ENCODE measurements at places on chromosomes 11 and 22.
A peak's percentile ranks its signal among the peaks of the same experiment; 100 is the strongest.

DNA sequence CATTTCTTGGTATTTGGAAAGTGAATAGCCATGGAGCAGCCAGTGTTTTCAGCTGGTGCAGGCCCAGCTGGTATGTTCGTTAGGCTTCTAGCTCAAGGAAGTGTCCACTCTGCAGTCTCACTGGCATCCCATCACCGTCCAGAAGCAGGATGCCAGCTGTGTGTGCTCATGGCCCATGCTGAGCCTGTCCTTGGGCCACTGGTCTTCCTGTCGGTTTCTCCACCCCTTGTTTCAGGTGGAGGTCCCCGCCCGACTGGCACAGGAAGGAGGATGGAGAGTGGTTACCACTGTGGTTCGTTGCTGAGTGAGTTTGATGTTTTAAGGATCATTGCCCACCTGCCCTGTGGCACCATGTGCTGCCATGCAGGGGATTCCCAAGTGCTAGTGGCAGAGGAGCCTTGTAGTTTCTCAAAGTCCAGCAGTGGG is 63.7 kb downstream of the MED15 start:
- DNase-seq, result no peak

DNA sequence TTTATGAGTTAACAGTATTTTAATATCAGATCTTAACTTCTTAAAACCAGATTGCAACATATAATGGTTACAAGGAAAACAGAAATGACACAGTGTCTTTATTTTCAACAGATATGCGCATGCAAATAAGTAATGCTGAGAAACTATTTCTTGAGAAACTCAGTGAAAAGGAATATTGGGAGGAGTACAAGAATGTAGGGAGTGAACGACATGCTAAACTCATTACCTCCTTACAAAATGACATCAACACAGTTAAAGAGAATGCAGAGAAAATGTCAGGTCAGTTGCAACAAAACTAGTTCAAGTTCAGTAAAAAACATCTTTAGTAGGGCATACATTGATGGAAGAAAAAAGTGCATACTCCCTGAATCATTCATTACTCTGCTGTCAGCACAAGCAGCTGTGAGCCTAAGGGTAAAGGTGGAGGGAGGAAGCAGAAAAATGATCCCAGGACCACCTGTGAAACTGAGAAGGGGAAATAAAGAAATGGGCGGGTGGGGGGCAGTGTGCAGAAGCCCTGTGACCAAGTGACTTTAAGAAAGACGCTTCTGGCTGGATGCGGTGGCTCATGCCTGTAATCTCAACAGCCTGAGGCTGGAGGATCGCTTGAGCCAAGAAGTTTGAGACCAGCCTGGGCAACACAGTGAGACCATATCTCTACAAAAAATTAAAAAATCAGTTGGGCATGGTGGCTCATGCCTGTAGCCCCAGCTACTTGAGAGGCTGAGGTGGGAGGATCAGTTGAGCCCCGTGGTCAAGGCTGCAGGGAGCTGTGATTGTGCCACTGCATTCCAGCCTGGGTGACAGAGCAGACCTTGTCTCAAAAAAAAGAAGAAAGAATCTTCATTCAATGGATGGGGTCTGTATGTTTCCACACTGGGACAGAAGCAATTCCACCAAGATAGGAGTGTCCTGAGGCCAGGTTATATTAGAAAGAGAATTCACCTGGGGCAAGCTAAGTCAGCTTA is 31.2 kb downstream of the CCDC83 start:
- DNase-seq, result no peak

DNA sequence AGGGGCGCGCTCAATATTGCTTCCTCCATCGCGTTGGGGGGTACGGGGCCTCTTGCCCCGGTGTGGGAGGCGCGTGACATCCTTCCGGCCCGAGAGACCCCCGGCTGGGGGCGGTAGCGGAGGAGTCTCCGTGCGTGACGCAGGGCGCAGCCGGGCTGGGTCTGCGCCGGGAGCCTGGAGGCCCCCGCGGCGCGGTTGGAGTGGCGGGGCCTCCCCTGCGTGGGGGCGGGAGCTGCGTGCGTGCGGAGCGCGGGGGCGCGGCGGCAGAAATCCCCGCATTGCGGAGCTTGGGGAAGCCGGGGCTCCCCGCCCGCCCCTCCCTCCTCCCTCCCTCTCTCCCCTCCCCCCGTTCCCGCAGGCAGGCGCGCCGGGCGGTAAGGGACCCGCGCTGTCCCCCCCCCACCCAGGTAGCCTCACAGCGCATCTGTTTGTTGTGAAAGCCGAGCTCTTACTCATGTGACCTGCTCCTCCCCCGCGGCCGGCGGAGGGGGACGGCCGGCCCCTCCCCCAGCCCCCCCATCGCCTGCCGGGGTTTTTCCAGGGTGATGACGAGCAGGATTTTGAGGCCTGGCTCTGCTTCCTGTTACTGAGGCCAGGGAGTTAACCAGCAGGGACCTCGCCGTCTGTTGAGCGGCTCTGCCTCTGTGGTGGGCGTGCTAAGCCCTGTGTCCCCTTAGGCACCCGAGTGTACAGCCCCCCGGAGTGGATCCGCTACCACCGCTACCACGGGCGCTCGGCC is 1.6 kb downstream of the PIM3 start:
- peak; percentile 87 for DNase-seq

DNA sequence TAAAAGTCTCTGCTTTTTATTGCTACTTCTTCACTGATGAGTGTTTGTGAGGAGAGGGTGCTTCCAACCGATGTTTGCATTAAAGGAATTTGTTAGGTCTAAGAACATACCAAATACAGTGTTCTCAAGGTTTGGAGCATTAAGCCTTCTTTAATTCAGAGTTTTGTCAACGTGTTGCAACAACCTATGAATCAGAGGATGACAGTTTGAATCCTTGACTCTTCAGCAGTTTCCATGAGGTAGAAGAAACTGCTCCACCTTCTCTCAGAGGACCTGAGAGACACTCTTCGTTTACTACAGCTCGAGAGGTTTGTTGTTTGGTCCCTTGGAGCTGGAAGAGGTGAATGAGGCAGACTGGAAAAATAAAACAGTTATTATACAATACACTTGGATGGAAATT is 55.7 kb downstream of the NCAM1 start:
- DNase-seq, result no peak

GRCh38 chr11:22190827-22191463 is 1.9 kb upstream of the ANO5 start:
- no peak for DNase-seq

GRCh38 chr22:43114958-43115357 is 4.4 kb downstream of the BIK start:
- no peak for DNase-seq

DNA sequence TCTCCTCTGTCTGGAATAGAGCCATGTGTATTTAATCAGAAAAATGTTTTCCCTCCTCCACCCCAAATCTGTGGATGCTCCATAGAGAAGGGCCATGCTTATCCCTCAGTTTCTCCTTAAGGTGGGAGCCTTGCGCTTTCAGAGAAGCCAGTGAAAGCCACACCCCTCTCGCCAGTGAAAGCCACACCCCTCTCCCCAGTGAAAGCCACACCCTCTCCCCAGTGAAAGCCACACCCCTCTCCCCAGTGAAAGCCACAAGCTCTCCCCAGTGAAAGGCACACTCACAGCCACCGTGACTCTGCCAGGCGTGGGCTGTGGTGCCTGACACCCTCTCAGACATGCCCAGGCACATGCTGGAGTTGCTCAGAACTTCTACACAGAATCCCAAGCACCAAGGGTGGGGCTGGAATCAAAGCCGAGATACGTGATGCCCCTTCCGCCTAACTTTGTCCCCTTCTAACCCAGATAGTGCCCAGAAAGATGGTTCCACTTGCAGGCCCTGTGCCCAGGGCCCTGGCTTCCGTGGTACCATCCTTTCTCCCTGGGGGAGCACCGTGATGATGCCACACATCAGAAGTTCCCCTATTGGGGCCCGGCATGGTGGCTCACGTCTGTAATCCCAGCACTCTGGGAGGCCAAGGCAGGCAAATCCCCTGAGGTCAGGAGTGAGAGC is 16.5 kb upstream of the PRR5 start:
- DNase-seq, result peak; percentile 85

DNA sequence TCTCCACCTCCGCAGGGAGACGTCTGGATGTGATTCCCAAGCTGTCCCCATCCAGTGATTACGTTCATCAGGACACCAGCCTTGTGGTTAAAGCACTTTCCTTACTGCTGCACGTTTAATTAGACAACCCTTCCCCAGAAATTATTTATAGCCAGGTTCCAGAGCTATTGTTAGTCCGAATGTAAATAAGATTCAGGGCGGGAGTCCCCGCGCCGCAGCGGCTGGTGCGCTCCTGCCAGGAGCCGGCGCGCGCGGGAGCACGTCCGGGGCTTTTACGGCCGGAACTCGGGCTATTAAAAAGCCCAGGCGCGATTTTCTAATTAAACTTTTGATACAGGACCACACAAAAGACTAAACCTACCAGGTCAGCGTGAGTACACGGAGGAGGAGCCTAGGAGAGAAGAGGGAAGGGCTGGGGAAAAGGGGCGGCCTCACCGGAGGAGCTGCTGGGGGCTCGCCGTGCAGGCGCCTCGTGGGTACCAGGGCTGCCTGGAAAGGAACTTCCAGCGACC is 538.3 kb downstream of the OPCML start:
- DNase-seq, result no peak
